Ureter (tissue), 1 donor: ENCODE measurements at places on chromosomes 12 and 14.
A peak's percentile ranks its signal among the peaks of the same experiment; 100 is the strongest.

- no peak for DNase-seq
Measured at GRCh38 chr12:3032770-3033538, 44.2 kb upstream of the TSPAN9 start.

DNA sequence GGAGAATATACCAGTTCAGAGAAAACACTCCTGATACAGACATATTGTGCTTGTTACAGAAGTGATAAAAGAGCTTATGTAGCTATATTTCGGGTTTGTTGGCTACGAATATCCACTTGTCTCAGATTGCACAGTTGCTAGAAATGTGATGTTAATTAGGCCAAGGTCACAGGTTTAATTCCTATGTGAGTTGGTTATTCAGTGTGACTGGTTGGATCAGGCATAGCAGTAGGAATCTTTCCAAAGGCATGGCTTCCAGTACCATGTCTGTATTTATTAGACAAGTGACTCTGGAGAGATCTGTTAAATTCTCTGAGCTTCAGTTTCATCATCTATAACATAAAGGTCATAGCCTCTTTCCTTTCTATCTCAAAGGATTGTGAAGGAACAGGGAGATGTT, 152.7 kb upstream of the KITLG start:
- no peak for DNase-seq

GRCh38 chr12:9721394-9722092, 11.4 kb downstream of the CLECL1 start:
- no peak for DNase-seq

DNA sequence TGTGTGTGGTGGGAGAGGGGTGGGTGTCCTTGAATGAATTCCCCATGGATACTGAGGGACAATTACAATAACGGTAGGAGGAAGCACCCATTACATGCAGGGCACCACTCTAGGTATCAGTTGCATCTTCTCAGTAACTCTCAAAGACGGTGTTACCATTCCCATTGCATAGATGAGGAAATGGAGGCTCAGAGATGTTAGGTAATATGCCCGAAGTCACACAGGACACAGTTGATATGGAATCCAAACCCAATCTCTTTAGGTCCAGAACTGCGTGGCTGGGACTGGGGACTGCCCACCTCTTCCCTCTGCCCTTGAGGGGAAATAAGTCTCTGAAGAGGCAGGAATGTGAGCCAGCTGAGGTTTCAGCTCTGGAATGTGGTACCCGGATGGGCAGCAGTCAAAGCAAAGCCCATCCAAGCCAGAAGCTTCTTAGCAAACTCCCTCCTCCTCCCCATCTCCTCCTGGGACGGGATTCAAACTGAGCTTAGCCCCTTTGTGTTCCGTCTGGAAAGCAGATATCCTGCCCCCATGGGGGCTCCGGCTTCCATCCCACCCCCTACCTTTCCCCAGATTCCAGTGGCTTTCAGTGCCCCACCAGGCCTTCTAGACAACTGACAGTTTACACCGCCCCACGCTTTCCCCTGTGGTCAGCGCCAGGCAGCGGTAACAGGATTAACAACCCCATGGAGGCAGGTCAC, 187.5 kb downstream of the RBM19 start:
- no peak for DNase-seq

DNA sequence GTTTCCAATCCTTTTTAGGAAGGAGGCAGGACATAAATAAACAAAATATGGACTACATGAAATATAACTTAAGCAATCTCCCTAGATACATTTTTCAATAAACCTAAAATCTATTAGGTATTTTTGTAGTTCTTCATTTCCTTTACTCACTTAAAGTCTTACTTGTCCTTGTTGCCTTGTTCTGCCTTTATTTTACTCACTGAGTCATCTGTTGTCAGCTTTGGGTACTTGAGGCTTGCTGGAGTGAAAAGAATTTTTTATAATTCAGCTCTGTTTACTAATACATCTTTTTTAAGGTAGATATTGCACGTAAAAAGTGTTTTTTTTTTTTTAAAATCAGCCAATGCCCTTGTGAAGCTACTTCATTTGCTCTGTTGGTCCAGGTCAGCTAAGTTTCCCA, 216.2 kb downstream of the PELI2 start:
- no peak for DNase-seq

DNA sequence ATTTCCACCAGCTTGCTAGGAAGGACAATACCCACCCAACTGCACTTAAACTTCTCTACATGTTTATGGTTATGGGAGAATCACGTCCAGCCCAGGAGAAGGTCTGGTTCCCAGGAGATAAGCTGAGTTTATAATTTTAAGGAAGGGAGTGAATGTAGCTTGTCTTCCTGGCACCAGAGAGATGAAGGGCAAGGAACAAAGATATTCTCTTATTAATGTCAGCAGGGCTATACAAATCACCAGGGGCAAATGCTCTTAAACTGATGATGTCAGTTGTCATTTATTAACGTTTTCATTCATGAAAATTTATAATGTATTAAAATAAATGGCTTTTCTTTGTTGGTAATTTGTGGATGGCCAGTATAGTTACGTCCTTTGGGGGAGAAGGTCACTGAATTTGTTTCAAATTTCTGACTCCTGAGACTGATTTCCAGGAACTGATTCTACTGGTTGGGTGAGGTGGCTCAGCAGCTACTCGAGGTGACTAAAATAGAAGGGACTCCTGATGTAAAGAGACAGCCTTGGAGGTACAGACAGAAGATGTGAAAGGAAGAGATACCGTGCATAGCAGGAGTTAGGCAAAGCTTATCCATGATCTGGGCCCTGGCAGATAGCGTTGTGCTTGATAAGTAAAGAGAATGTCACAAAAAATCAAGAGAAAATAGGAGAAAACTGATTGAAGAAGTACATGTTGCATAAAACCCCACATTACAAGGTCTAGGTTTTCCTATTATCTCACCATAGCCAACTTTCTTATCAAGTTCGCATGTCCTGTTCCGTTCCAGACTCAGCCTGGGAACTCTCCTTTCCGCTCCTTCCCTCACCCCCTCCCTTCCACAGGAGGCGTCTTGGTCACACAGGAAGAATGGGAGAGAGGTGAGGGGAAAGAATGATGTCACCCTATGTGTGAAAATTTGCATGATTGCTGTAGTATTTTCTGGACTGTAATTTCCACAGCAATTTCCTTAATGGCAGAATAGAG, 367.1 kb upstream of the FAR2 start:
- no peak for DNase-seq

- DNase-seq, result no peak
Measured at GRCh38 chr12:99746538-99746937, 99.0 kb downstream of the GARIN6 start.

DNA sequence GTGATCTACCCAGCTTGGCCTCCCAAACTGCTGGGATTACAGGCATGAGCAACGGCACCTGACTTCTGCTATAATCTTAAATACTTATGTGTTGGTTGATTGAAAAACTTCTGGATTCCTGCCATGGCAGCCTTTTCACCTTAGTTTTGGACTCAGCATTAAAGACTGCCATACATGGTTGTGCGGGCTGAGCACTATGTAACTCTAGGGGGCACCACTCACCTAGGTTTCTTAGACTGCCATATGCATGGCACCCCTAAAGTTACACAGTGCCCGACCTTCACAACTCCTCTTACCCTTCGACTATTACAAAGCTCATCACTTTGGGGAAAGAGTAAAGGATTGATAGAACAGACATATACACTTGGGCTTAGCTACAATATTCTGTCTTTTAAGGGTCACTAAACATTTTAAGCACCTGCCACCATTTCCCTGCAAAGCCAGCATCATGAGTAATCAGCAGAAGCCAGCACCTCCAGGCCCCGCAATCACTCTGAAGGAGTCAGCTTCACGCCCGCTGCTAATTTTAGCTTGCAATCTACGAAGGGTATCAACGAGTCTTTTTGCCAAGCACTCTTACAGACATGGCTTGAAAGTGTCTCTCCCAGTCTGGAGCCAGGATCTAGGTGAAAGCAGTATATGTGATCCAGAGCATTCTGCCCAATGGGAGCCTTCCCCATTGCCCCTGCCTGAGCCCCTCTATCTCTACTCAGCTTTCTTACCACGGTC, 59.8 kb downstream of the SUDS3 start:
- DNase-seq, result no peak

GRCh38 chr12:118398940-118399339, 22.6 kb downstream of the SUDS3 start:
- DNase-seq, result no peak

GRCh38 chr12:92553389-92553788, 149.4 kb upstream of the PLEKHG7 start:
- DNase-seq, result peak; percentile 70

GRCh38 chr14:102530828-102531478, 21.4 kb upstream of the ANKRD9 start:
- DNase-seq, result no peak

- no peak for DNase-seq
Measured at GRCh38 chr14:32545095-32545494, 216.0 kb downstream of the AKAP6 start.

- no peak for DNase-seq
Measured at GRCh38 chr12:120012067-120012621, 23.1 kb downstream of the BICDL1 start.

DNA sequence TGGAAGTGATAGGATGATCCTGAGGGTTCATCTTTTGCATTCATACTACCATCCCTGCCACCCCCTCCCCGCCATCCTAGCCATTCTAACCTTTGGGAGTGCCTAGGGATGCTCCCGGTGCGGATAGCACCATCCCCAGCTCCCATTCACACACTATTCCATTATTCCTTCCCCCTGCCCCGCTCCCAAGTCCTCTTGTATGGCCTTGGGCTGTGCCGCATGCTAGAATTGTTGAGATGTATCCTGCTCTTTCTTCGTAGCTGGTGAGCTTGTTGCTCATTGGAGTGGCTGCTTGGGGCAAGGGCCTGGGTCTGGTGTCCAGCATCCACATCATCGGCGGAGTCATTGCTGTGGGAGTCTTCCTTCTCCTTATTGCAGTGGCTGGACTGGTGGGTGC, 644 bp downstream of the TSPAN31 start:
- no peak for DNase-seq

DNA sequence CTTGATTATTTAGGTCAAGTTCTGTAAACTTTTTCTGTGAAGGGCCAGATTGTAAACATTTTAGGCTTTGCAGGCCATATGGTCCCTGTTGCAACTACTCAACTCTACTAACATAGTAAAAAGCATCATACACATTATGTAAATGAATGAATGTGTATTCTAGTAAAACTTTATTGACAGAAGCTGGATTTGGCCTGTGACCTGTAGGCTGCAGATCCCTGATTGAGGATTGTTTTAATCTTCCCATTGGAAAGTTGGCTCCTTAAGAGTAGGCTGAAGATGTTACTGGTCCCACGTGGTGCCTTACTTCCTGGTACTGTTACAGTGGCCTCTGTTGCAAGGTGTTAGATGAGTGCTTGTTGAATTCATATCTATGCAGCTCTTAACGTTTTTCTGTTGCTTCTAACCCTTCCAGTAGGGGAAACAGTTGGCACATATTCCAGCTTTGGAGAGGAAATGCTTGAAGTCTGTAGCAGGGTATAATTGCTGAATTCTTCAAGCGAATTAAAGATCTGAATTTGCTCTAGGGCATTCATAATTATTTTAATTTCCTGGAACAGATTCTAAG, 133.6 kb upstream of the DNM1L start:
- DNase-seq, result no peak
